Endothelial cell of coronary artery (primary cell): ENCODE measurements at places on chromosomes 3 and 15. TPM values are rescaled to one million over a fixed set of nuclear protein-coding genes. Genes with fewer than 3 reads are reported as not detected.

OR5K2 gene
- total RNA-seq = not detected in 2 replicates

SMCO1 gene
- not detected in 2 replicates for total RNA-seq

GHSR gene
- total RNA-seq = not detected in 2 replicates

ACKR4 gene
- total RNA-seq = 0.18 and 0.47 TPM in 2 replicates

GOLGA8S gene
- total RNA-seq = under 0.01 and 0.09 TPM in 2 replicates

CMTM8 gene
- total RNA-seq = 1.3 and 1.4 TPM in 2 replicates

GP9 gene
- not detected in 2 replicates for total RNA-seq

ROPN1 gene
- not detected in 2 replicates for total RNA-seq

NCK1 gene
- 45.9 and 61.3 TPM in 2 replicates for total RNA-seq

LMLN gene
- 5.1 and 5.4 TPM in 2 replicates for total RNA-seq

PGBD4 gene
- 0.90 and 2.0 TPM in 2 replicates for total RNA-seq

PSTPIP1 gene
- total RNA-seq = 0.09 and 0.47 TPM in 2 replicates

IL5RA gene
- not detected in 2 replicates for total RNA-seq

CPNE9 gene
- not detected in 2 replicates for total RNA-seq

GABRB3 gene
- total RNA-seq = under 0.01 TPM in 1 of 2 replicates, not detected in the other

GRK7 gene
- total RNA-seq = under 0.01 TPM in 1 of 2 replicates, not detected in the other

GOLGA6D gene
- total RNA-seq = not detected in 2 replicates

CCR3 gene
- total RNA-seq = not detected in 2 replicates

CHL1 gene
- not detected in 2 replicates for total RNA-seq

CNTN4 gene
- total RNA-seq = under 0.01 TPM in 2 replicates

SACM1L gene
- 29.1 and 40.7 TPM in 2 replicates for total RNA-seq

CPA3 gene
- 0.66 and 3.1 TPM in 2 replicates for total RNA-seq

SORD gene
- total RNA-seq = 14.2 and 14.7 TPM in 2 replicates

IL17RB gene
- total RNA-seq = not detected in 2 replicates

FSD2 gene
- not detected in 2 replicates for total RNA-seq

CHCHD4 gene
- 14.3 and 15.4 TPM in 2 replicates for total RNA-seq
